Fibroblast of pulmonary artery (primary cell): ENCODE measurements at places on chromosomes 1 and 21.
A peak's percentile ranks its signal among the peaks of the same experiment; 100 is the strongest.

- DNase-seq = peak; percentile 58
Observed at GRCh38 chr21:36854391-36854790, 112.1 kb downstream of the HLCS start.

DNA sequence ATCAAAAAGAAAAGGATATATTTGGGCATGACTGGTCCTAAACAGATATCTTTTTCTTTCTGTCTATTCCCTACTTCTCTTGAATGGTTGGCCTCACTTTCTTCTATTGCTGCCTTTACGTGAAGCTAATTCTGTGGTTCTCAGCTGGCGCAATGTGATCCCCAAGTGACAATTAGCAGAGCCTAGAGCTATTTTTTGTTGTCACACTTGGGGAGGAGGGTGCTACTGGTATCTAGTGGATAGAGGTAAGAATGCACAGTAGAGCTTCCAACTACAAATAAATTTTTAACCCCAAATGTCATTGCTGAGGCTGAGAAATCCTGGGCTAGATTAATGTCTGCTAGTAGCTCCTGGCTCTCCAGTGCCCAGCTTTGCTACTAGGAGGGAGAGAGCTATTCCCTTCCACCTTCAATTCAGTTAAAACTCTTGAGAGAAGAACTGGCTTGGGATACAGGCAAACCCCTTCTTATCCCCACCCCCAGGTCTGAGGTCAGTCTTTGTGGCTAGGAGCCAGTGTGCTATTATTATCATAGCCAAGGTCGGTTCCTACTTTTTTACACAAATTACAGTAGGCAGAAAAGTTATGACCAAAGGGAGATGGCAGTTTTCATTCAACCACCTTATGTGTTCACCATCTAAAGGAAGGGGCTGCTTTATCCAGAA, 102.1 kb downstream of the SNX7 start:
- no peak for DNase-seq

GRCh38 chr1:58618303-58618702, 41.3 kb upstream of the TACSTD2 start:
- peak; percentile 74 for DNase-seq

GRCh38 chr1:224064150-224064549, 49.8 kb upstream of the FBXO28 start:
- no peak for DNase-seq

DNA sequence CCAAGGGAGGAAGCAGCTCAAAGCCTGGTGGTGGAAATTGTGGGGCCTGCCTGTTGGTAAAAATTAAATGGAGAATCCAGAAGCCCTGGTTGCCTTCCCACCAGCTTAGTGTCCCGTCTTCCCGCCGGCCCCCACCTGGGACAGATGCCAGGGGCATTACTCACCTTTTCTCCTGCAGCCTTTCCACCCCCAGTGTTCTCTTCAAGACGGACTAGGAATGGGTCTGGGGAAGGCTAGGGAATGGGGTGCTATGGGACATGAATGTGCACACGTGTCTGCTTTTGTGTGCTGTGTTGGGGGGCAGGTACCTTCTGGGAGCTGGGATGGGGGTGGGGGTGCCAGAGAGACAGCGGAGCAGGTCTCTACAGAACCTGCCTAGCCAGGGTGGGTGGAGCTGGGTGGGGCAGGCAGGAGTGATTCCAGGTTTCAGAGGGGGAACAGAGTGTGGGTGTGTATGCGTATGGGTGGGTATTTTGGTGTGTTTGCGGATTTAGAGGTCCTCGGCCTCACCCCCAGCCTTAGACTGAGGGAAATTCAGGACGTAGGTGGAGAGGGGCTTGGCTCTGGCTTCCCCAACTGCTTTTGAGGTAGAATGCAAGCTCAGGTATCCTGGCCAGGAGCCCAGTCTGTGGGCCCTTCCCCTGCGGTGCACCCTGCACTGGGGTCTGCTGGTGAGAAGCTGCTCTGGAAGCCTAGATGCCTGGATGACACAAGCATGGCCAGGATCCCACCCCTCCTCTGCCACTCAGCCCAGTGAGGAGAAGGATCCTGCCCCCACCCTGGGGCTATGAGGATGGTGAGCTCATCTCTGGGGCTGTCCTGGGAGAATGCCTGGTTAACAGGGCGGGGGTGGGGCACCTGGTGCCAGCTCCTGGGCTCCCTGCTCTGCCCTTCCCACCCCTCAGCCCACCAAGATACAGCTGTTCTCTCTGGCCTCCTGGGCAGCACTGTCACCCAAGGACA, 7.8 kb downstream of the VANGL2 start:
- peak; percentile 29 for DNase-seq

DNA sequence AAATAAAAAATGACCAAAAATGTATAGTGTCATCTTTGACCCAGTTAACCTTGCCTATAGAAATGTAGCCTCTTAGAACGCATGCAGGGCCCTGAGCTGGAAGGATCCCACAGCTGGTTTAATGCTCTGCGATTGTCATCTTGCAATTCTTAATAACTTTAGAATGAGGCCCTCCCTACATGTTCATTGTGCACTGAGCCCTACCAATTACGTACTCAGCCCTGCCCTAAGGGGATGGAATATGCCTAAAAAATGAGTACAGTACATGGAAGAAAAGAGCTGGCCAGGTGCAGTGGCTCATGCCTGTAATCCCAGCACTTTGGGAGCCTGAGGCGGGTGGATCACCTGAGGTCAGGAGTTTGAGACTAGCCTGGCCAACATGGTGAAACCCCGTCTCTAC, 57.8 kb upstream of the BCAR3 start:
- DNase-seq = no peak

GRCh38 chr1:12690156-12690555, 25.8 kb upstream of the AADACL3 start:
- DNase-seq = no peak

- DNase-seq = no peak
Observed at GRCh38 chr1:44757420-44757819, 17.8 kb downstream of the KIF2C start.

DNA sequence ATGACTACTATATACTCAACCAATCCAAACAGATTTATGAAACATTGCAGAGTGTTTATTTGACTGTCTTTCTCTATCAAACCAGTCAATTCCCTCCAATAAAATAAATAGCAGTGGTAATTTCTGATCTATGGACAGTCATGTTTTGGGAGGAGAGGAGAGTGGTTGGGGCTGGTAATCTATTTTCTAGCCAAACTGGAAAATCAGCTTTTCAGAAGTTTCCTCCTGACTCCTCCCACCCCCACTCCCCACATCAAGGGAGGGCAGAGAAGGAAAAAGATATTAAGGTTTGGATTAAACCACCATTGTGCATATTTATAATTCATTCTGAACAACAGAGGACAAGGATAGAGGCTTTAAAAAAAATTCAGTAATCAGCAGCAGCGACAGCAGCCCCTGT, 69.4 kb upstream of the SOX13 start:
- DNase-seq = no peak

GRCh38 chr1:111882986-111883560, 106.4 kb downstream of the KCND3 start:
- no peak for DNase-seq

GRCh38 chr21:25501462-25501861, 105.8 kb downstream of the MRPL39 start:
- DNase-seq = no peak
